Activated gamma-delta T cell treated with Interleukin-2 at 50 U/mL for 16 hours (primary cell): ENCODE measurements at places on chromosomes 2 and 18.

- DNase-seq: no peak
Measured at GRCh38 chr2:111139637-111140317, 19.1 kb downstream of the BCL2L11 start.

DNA sequence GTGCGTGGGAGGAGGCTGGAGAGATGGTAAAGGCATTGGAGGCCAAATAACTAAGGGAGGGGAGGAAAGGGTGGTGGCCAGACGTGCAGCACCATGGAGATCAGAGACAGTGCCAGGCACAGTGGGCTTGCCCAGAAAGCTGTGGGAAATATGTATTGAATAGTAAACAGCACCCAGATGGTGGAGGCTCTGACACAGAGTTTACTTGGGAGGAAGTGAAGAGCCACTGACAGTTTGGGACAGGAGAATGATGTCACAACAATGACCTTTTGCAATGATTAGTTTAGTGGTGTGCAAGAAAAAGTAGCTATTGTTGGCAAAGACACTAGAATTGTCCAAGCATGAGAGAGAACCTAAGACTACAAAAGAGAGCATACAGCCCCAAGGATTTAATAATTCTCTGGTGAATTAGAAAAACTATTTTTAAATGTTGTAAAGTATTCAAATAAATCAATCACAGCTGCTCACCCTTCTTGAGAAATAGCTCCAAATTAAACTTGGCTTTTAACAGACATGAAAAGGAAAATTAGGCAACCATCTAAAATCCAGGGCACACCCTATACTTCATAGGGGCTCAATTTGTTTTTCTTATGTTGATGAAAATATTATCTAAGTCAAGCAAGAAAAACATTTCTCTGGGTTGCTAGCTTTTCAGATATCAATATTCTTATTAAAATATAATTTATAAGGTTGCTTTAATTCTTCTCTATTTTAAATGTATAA lies 458.7 kb upstream of the HNRNPA3 start:
- DNase-seq: no peak

DNA sequence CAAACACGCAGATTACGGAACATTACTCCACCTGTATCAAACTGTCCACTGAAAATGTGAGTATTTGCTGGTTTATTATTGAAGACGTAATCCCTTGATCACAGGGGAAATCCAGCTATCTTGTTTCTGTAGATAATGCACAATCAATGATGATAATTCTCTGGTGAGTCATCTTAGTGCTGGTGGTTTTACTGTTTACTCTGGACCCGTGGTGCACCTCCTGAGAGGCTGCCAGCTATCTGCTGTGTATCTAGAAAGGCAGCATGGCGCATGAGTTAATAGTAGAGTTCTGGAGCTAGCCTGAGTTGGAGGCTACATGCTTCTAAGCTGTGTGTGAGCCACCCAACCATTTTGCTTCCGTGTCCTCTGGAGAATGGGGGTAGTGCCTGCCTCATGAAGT lies 6.5 kb downstream of the NCAPH start:
- peak; percentile 32 for DNase-seq

DNA sequence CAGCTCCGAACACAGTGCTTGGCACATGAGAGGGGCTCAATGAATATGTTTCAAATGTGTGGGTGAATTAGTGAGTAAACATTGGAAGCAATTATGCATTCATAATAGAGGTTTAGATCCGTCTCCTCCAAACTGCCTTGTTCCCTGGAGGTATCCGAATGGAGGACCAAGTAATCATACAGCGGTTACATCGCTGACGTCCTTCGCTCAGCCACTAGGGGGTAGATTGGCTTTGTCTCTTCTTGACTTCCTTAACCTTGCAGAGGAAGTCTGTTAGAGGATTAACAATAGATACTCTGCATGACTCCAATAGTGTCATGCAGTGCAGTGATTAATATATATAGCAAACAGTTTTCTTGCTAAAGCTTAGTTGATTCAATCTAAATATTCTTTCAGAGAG lies 517.0 kb downstream of the PTPRM start:
- no peak for DNase-seq

DNA sequence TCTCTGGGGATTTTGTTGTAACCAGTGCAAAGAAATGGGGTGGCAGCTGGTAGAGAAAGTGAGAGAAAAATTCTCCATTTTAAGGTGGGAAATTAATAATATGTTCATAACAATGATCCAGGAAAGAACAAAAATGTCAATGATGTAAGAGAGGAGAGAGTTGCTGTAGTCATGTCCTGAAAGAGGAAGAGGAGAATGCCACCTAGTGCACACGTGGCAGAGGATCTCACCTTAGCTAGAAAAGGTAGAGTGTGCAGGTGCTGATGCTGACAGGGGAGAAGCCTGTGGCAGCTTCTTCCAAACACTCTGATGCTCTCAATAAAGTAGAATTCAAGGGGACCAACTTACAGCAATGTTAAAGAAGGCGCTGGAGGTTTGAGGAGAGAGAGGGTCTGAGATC lies 282.9 kb upstream of the PKDCC start:
- no peak for DNase-seq

GRCh38 chr2:54290356-54291025 lies 34.5 kb upstream of the TSPYL6 start:
- no peak for DNase-seq

DNA sequence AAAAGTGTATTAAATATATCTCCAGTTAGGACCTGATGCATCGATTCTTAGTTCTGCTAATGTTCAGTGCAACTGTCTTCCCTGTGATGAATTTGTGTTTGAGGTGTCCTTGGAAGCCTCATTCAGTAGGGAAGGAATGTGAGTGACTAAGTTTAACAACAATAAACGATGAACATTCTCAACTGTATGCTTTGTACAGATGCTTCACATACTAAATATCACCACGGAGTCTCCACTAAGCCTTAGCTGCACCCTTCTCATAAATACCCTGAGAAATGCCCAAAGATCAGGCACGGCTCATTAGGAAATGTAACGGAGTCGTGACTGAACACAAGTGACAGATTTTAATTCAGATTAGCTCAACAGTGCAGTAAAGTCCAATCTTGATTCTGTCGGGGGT lies 24.4 kb upstream of the AGFG1 start:
- DNase-seq: no peak
